ENCODE measurements at places on chromosomes 5 and 9.

GRCh38 chr9:119991797-119992196 is 588.2 kb downstream of the CDK5RAP2 start:
- no peak for DNase-seq

GRCh38 chr5:57445006-57445704 is 37.5 kb downstream of the ACTBL2 start:
- DNase-seq, result no peak

DNA sequence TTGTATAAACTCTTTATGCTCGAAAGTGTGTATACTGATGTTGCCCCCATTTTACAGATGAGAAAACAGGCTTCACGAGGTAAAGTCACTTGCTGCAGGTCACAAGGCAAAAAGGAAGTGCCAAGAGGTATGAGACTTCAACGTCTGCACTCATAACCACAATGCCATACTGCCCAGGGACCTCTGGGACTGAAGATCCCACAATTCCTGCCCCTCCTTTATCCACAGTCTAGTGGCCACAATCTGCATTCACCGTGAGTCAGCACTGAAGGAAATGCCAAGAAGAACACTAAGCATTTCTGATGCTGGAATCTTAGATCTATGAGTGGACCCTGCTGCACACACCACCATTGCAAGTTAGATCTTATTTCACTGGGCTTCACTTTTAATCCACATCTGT is 37.3 kb downstream of the MED27 start:
- no peak for DNase-seq

DNA sequence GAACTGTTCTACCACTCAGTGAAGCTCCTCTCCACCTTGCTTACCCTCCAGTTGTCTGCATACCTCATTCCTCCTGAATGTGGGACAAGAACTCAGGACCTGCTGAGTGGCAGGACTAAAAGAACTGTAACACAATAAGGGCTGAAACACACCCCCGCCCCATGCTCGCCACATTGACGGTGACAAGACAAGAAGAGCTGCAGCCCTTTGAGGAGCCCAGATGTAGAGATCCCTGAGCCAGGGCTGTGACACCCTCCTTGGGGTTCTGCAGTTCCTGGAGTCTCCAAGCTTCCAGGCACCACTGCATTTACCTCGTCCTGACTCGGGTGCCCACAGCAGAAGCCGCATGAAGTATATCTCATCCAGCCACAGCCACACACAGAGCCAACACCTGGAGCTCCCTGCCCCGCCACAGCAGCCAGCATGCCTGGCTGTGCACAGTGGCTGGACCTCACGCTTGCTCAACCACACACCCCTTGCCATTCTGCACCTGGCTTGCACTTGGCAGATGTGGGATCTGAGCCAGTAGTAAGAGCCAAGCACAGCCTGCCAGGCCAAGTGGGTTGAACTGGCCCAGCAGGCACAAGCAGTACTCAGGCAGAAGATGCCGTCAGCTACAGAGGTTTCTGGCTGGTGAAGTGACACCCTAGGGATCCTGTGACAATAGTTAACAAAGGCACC is 166.1 kb downstream of the RNF180 start:
- no peak for DNase-seq

GRCh38 chr5:178241231-178241663 is 8.6 kb upstream of the PHYKPL start:
- no peak for DNase-seq

DNA sequence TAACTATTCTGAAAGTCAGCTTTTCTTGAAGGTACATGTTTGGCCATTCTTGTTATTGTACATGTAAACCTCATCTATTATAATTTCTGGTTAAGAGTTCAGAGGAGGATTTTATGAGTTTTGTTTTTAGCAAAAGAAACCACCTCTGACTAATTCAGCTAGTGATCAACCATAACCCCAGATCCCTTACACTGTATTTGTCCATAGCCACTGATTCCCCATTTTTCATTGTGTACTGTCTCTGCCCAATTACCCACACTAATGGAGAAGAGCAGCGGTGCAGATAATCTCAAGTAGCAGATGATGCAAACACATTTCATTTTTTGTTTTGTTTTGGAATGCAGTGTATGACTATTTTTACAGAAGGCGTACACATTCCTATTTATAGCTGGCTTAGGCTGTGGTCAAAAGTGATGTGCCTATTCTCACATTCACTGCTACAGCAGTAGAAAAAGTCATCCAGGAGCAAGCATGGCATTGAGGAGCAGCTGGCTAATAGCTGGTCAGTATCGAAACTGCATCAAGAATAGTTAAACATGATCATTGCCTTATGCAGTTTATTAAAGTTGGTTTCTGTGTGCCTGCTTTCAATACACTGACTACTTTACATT is 988.3 kb downstream of the DTWD2 start:
- DNase-seq, result no peak

- DNase-seq, result no peak
Measured at GRCh38 chr9:16640649-16641048, 229.8 kb downstream of the BNC2 start.

DNA sequence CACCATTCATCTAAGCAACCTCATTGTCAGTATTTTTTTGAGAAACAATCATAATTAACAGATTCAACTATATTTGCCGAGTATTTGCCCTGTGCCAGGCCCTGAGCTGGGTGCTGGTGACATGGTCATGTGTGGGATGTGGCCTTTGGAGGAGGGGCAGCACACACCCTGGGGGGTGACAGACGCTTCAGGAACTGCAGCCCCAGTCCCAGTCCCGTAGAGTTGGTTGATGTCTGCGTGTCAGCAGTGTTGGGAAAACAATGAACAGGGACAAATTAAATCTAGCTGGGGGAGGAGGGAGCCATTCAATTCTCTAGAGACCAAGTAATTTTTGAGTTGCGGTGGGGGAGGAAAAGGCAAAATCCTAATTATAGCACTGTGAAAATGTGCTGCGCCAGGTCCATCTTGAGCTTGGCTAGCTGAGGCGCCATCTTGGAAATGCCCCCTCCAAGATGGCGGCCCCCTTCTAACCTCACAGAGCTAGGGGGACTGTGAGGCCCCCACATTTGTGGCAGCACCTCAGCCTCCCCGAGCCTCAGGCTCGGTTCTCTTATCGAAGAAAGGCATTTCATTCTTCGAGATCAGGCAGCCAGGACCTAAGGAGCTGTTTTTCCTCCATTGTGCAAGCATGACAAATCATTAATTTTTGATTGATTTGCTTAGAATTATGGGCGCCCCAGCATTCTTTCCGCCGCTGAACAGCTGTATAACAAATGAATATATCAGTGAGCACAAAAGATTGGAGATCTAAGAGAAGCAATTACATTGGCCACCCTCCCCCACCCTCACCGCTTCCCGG is 87.8 kb downstream of the ZNF618 start:
- DNase-seq, result no peak

- DNase-seq, result no peak
Measured at GRCh38 chr9:70031141-70031545, 12.5 kb upstream of the MAMDC2 start.

DNA sequence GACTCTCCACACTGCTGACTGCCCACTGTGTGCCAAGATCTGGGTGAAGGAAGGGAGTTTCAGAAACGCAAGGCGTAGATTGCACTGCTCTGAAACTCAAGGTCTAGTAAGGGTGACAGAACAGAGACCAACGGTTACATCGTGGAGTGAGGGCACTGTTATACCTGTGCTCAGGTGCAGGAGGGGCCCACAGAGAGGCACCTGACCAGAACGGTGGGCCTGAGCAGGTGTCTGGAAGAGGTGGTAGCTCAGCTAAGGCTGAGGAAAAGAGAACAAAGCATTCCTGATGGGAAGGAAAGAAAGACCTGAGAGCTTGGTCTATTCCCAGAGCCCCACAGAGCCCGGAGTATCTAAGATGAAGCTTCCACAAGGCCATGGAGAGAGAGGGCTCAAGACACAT is 267.2 kb downstream of the MED10 start:
- DNase-seq, result no peak

DNA sequence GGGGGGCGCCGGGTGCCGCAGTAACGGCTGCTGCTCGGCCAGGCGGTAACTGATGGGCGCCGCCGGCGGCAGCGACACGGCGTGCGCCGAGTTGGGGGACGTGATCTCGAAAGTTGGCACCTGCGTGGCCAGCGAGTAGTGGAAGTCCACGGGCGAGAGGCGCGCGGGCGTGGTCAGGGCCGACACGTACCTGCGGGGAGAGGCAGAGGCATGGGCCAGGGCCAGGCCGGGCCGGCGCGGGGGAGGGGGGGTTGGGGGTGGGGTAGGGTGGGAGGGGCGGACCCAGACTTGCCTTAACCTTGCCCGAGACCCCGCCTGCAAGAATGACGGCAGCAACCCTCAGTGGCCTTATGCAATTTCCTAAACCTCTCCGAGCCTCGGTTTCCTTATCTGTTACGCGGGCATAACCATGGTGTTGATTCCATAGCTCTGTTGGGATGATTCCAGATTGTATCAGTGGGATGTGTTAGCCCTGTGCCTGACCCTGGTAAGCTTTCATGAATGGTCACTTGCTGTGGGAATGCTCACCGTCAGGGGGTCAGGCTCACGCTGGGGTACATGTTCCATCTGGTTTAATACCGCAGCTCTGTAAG is 53.0 kb downstream of the PSD2 start:
- DNase-seq, result no peak

- no peak for DNase-seq
Measured at GRCh38 chr5:92852219-92852618, 728.8 kb downstream of the NR2F1-AS1 start.

DNA sequence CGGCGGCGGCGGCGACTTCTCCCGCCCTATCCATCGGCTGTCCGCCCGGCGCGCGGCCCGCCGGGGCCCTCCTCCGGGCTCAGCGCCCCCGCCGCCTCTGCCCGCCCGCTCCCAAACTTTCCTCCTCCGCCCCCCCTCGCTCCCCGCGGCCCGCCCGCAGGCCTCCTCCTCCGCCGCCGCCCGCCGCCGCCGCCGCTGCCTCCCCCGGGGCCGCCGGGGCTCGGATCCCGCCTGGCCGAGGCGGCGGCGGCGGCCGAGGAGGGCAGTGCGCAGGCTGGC is 460 bp upstream of the PBX3 start:
- DNase-seq, result no peak

Data from stimulated activated effector memory CD8-positive, alpha-beta T cell treated with anti-CD3 and anti-CD28 coated beads, Interleukin-12 subunit alpha, Interleukin-12 subunit beta, amount 100 ng/mL, for 72 hours (primary cell).